ENCODE measurements at places on chromosomes 13 and 19.
A peak's percentile ranks its signal among the peaks of the same experiment; 100 is the strongest.

DNA sequence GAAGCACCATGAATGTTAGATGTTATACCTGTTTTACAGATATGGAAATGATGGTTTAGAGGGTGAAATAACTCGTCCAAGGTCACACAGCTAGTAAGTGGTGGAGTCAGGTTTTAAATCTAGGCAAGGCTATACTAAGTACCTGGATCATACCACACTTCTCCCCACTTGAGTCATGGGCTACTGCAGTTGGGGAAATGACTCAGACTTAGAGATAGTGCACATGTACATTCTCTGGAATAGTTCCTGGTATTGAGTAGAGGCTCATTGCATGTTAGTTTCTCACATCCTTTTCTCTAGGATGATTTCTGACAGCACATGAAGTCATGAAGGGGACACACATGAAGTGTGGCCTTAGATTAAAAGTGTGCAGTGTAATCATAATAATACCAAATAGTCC is 76.2 kb upstream of the TNFSF11 start:
- no peak overlapping the region for H3K4me3 ChIP-seq
- H3K27me3 ChIP-seq: no peaks in the 10 kb centered on the region
- H3K36me3 ChIP-seq: no peaks in the 10 kb centered on the region
- DNase-seq: no peak

GRCh38 chr19:19157808-19158207 is 12.3 kb downstream of the MEF2B start:
- H3K4me1 ChIP-seq: no peaks in the 10 kb centered on the region
- H3K27ac ChIP-seq: no peak overlapping the region
- DNase-seq: no peak
- no peaks in the 10 kb centered on the region for H3K27me3 ChIP-seq

GRCh38 chr13:110912651-110913051 is 2.2 kb downstream of the ANKRD10 start:
- peaks cover 61% of the 10 kb centered on the region for H3K4me1 ChIP-seq
- H3K27me3 ChIP-seq: no peaks in the 10 kb centered on the region
- peaks cover 7% of the 10 kb centered on the region for H3K36me3 ChIP-seq
- peak overlapping the region; percentile 96 for H3K4me3 ChIP-seq
- H3K27ac ChIP-seq: peak overlapping the region; percentile 100

DNA sequence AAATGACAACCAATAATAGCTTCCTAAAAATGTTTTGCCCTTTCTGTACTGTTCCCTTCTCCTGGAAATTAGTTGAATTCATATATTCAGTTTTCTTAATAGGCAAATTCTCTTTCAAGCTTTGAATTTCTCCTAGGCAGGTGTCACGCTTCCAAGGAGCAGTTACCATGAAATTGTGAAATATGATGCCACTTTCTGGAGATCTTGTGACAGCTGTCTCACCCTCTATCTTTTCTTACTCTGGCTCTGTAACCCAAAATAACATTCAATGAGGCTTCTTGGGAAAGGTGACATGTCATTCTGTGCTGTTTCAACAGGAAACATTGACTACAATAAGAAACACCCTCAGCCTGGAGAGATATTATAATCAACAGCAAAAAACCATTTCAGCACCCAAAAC is 80.3 kb upstream of the MRI1 start:
- no peaks in the 10 kb centered on the region for H3K27me3 ChIP-seq
- no peak overlapping the region for H3K4me3 ChIP-seq
- no peaks in the 10 kb centered on the region for H3K36me3 ChIP-seq

GRCh38 chr13:42049454-42049813 is 986 bp downstream of the DGKH start:
- no peak overlapping the region for H3K27ac ChIP-seq
- H3K36me3 ChIP-seq: no peaks in the 10 kb centered on the region
- H3K4me1 ChIP-seq: peaks cover 9% of the 10 kb centered on the region
- DNase-seq: no peak
- H3K4me3 ChIP-seq: peak overlapping the region; percentile 51

GRCh38 chr19:52891336-52891735 is 6.1 kb downstream of the ZNF320 start:
- no peak for DNase-seq
- no peak overlapping the region for H3K27ac ChIP-seq
- H3K36me3 ChIP-seq: no peaks in the 10 kb centered on the region
- H3K27me3 ChIP-seq: no peaks in the 10 kb centered on the region

GRCh38 chr13:60679928-60680694 is 283.1 kb downstream of the TDRD3 start:
- H3K36me3 ChIP-seq: no peaks in the 10 kb centered on the region
- H3K4me1 ChIP-seq: no peaks in the 10 kb centered on the region
- no peak overlapping the region for H3K27ac ChIP-seq
- DNase-seq: no peak
- H3K4me3 ChIP-seq: no peak overlapping the region
- H3K27me3 ChIP-seq: no peaks in the 10 kb centered on the region

DNA sequence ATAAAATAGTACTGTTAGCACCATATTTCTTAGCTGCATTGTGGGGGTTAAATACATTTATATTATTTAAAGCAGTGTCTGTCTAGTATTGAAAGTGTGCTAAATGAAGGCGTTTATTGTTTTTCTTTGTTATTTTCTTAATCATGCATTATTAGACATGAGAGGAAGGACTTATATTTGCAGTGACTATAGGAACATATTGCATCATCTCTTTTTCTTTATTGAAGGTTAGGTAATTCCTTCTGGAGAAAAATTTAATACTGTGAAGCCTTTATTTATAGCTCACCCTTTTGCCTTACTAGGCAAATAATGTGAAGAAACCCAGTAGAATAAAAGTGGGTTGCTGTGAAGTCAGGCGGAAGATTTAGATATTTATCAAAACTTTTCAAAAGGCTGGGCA is 78.9 kb upstream of the ZNF420 start:
- H3K4me1 ChIP-seq: no peaks in the 10 kb centered on the region
- DNase-seq: no peak
- no peak overlapping the region for H3K27ac ChIP-seq
- H3K27me3 ChIP-seq: no peaks in the 10 kb centered on the region
- no peak overlapping the region for H3K4me3 ChIP-seq

DNA sequence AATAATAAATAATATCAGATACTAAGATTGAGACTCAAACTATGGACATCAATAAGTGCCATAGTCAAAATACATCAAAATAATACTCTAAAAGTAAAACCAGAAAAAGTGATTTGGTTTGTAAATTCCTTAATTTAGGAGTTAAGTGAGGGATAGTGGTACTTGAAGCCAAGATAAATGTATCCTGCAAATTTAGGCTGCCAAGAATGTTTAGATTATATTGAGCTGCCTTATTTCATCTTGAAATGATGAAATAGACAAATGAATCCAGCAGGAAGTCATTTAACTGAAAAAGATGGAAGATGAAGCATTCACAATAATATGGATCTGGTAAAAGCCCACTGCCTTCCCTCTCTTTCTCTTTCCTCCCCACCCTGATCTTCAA is 112.3 kb downstream of the LRCH1 start:
- H3K4me1 ChIP-seq: peaks cover 69% of the 10 kb centered on the region
- peak overlapping the region; percentile 29 for H3K4me3 ChIP-seq
- no peaks in the 10 kb centered on the region for H3K27me3 ChIP-seq
- peaks cover 5% of the 10 kb centered on the region for H3K36me3 ChIP-seq

- H3K4me3 ChIP-seq: no peak overlapping the region
- peaks cover 52% of the 10 kb centered on the region for H3K4me1 ChIP-seq
- H3K36me3 ChIP-seq: no peaks in the 10 kb centered on the region
- no peak for DNase-seq
- no peaks in the 10 kb centered on the region for H3K27me3 ChIP-seq
Observed at GRCh38 chr13:31930901-31931522, 100.6 kb upstream of the FRY start.

DNA sequence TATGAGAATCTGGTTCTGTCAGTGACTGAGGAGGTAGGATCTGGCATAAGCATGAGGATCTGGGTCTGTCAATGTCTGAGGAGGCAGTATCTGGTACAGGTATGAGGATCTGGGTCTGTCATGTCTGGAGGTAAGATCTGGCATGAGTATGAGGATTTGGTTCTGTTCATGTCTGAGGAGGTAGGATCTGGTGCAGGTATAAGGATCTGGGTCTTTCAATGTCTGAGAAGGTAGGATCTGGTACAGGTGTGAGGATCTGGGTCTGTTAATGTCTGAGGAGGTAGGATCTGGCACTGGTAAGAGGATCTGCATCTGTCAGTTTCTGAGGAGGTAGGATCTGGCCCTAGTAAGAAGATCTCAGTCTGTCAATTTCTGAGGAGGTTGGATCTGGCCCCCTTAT is 12.4 kb upstream of the PDCD2L start:
- H3K27me3 ChIP-seq: no peaks in the 10 kb centered on the region
- no peaks in the 10 kb centered on the region for H3K4me1 ChIP-seq
- H3K27ac ChIP-seq: no peak overlapping the region
- no peak overlapping the region for H3K4me3 ChIP-seq
